ENCODE measurements at places on chromosomes 11 and 22.
A peak's percentile ranks its signal among the peaks of the same experiment; 100 is the strongest.

DNA sequence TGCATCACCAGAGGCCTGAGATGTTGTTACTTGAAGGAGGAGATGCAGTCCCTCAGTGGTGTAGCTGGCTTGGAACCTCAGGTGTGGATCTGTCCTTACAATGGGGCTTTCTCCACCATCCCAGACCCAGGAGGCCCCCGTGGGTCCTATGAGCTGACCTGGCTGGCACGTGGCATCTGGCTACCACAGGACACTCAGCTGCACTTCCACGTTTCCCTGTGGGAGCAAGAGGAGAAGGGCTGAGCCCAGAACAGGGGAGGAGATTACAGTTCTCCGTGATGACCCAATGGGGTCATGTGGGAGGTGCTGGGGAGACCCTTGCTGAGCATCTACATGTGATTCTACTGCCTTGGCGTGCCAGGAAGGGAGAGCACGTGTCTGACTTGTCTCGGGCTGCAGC, 1448.4 kb downstream of the TBC1D22A start:
- DNase-seq: no peak

- peak; percentile 50 for DNase-seq
Measured at GRCh38 chr11:64094463-64095260, 58.9 kb downstream of the FLRT1 start.

DNA sequence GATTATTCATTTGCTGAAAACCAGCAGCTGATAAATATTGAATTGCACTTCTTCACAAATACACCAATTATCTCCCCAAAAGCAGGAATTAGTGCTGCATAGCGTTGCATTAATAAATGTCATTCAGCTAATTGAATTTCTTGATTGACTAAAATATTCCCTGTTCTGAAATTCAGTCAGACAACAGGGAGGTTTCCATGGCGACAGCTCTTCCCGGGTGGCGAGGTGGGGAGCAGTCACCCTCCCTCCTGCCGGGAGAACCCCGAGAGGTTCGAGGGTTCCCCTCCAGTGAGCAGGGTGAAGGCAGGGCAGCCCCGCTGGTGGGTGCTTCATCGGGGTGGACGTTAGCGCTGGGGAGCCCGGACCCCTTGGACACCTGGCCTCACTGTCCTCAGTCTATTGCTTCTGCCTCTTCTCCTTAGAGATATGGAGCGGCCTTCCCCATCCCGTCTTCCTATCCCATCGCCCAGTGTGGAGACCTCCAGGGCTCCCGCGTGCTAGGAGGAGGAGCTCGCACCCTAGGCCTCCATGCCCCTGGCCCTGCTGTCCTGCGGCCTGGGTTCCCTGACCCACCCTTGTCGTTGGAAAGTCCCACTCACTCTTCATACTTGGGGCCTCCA, 983.5 kb downstream of the BRD1 start:
- no peak for DNase-seq

DNA sequence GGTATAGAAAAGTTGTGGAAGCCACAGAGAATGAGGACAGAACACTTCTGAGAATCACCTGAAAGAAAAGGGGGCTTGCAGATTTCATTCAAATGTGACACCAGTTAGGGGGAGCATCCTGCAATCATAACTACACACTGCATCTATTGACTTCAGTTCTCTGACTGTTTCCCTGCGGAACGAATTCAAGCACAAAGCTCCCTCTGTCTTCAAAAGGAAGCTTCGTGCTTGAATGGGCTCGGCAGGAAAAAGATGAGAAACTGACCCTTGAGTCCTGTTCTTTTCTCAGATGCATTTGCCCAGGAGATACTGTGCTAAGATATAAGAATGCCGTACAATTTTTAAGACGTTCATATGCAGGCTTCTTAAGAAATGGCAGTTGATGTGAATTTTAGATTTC, 2000.4 kb upstream of the RAG2 start:
- peak; percentile 41 for DNase-seq

GRCh38 chr11:45778341-45778740, 26.6 kb upstream of the SLC35C1 start:
- no peak for DNase-seq

- DNase-seq: no peak
Measured at GRCh38 chr11:36088266-36088972, 144.6 kb downstream of the LDLRAD3 start.

DNA sequence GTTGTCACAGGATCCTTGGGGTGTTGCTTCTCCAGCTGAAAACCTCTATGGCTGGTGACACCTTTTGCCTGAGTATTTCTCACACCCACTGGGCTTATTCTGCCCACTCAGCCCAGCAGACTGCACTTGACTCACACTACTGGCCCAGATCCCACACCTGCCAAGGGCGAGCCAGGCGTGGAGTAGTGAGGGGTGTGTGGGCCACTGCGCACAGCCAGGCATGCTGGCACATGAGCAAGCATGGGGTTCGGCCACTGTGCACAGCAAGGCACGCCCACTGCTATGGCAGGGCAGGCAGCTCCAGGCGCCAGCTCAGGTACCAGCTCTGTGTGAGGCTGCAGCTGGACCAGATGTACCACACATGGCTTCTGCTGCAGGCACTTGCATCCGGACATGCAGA, 116.5 kb upstream of the MTNR1B start:
- DNase-seq: no peak

DNA sequence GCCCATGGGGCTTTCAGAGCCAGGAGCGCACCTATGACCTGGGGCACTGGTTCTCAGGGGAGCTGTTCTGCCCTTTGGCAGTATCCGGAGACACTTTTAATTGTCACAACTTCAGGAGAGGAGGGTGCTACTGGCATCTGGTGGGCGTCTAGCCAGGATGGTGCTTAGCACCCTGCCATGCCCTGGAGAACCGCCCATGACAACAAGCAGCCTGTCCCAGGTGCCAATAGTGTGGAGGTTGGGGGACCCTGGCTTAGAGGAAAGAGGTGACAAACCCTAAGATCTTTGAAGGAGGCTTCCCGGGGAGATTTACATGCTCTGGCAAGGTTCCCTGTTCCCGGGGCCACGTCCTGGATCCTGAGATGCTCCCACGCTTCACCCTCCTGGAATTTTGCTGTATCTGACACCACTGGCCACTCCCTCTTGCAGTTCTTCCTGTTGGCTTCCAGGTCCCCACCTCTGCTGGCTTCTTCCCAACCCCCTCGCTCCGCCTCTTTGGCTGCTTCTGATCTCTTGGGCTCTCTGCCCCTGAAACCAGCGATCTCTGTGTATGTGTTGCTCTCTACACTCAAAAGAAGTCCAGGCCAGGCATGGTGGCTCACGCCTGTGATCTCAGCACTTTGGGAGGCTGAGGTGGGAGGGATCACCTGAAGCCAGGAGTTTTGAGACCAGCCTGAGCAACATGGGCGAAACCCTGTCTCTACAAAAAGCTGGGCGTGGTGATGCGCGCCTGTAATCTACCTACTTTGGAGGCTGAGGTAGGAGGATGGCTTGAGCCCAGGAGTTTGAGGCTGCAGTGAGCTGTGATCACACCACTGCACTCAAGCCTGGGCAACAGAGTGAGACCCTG, 31.1 kb downstream of the FADS3 start:
- no peak for DNase-seq

- DNase-seq: no peak
Measured at GRCh38 chr11:121340032-121340580, 47.5 kb downstream of the SC5D start.

- DNase-seq: peak; percentile 5
Measured at GRCh38 chr11:93908689-93909088, 58.3 kb upstream of the VSTM5 start.

DNA sequence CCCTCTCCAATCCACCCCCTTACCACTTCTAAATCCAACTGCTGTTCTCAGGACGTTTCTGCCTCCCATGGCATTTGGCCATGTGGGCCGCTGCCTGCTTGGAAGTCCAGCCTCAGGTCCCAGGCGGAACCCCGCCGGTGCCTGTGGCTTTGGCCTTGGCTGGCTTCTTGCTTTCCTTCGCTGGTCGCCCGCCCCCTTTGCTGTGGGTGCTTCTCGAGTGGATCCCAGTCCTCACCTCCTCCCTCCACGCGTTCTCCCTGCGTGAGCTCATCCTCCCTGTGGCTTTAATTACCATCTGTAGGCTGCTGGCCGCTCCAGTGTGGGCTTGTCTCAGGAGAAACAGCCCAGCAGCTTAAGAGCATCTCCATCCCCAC, 111.7 kb downstream of the NECTIN1 start:
- peak; percentile 41 for DNase-seq
